ENCODE measurements at places on chromosomes 2 and 18.

GRCh38 chr2:233131936-233132720, 72.0 kb downstream of the INPP5D start:
- DNase-seq, result no peak

DNA sequence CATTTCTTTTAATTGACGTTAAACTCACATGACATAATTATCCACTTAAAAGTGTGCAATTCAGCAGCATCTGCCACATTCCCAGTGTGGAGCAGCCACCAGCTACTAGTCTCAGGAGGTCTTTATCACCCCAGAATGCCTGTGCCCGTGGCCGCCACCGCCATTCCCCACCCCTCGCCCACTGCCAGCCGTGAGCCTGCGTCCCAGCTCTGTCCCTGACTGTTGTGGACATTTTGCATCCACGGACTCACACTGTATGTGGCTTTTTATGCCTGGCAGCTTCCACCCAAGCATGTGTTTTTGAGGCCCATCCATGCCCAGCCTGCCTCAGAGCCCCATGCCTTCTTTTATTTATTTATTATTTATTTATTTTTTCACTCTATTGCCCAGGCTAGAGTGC, 9.2 kb downstream of the BOK start:
- DNase-seq, result no peak

- no peak for DNase-seq
Measured at GRCh38 chr2:57204364-57204763, 842.2 kb upstream of the VRK2 start.

GRCh38 chr2:121567957-121568409, 37.3 kb downstream of the RNU4ATAC start:
- no peak for DNase-seq

- no peak for DNase-seq
Measured at GRCh38 chr2:101759162-101759561, 61.7 kb downstream of the MAP4K4 start.

- DNase-seq, result no peak
Measured at GRCh38 chr2:118040891-118041290, 27.0 kb upstream of the CCDC93 start.

DNA sequence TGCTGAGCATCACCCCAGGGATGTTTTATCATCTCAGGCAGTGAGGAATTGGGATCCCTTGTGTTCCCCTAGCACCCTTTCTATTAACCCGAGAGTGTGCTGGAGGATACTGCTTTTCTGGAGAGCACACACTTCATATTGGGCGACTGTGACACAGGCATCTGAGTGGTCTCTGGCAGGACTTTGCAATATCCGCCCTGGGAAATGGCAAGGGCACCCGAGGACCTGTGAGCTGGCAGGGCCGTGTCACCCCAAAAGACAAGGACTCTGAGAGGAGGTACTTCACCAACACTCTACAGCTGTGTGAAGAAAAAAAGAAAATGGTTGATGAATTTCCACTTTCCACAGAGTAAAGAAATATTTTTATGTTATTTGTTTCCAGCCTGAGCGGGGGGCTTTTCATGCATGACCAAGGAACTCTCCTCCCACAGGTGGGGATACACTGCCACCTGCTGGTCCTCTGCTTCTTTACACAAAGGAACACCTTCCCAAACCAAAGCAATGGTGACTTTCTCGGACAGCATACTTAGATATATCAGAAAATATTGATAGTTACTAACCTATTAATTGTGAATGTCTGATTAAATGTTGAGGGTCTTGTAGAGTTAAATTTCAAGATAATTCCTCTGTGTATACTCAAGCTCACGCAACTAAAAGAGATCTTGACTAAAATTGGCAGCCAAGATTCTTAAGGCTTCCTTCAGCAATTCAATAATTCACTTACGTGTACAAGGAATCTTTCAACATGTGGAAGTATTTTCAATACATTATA, 45.9 kb upstream of the REG3G start:
- DNase-seq, result no peak

GRCh38 chr2:202406445-202406978, 30.4 kb downstream of the BMPR2 start:
- no peak for DNase-seq

DNA sequence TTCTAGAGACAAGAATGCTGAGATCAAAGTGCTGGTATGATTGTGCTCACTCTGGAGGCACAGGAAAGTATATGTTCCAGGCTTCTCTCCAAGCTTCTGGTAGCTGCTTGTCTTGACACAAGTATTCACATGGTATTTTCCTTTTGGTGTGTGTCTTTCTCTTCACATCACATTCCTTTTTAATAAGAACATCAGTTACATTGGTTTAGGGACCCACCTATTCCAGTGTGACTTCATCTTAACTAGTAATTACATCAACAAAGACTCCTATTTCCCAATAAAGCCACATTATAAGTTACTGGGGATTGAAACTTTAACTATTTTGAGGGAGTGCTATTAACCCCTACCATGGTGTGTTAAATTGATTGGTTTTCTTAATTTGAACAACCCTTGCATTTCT, 119.1 kb downstream of the FSIP2 start:
- DNase-seq, result no peak

DNA sequence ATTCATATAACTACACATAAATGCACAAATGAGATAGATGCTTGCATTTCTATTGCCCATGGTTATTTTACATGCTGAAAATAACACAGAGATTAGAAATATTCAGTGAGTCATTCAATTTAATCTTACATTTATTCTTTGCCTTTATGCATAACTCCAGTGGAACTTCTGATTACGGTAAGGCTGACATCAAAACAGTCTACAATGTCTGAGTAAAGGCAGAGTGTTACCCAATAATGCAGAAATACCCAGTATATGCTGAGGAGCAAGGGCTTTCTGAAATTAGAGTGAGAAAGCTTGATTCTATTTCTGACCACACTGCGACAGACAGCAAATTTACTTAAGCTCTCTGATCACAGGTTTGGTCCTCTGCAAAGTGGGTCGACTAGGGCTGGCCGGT, 9.2 kb downstream of the NMI start:
- no peak for DNase-seq

All from activated CD8-positive, alpha-beta memory T cell treated with anti-CD3 and anti-CD28 coated beads for 4 hours (primary cell).